ENCODE measurements at places on chromosomes 12 and 14. TPM values are rescaled to one million over a fixed set of nuclear protein-coding genes. Genes with fewer than 3 reads are reported as not detected.

AP1G2 gene
- 76.9 TPM for total RNA-seq

FERMT2 gene
- 72.1 TPM for total RNA-seq

- H3K27ac ChIP-seq = peak overlapping the region; percentile 95
- no peaks in the 10 kb centered on the region for H3K27me3 ChIP-seq
- peaks cover 23% of the 10 kb centered on the region for H3K4me1 ChIP-seq
- no peak for DNase-seq
Measured at GRCh38 chr14:22981090-22981875, 1.1 kb downstream of the AJUBA start.

GRCh38 chr12:61369241-61369910 lies 890.8 kb upstream of the USP15 start:
- H3K27ac ChIP-seq = no peak overlapping the region
- no peak overlapping the region for H3K4me3 ChIP-seq
- H3K4me1 ChIP-seq = no peaks in the 10 kb centered on the region
- DNase-seq = no peak
- no peaks in the 10 kb centered on the region for H3K27me3 ChIP-seq
- H3K36me3 ChIP-seq = no peaks in the 10 kb centered on the region

GRCh38 chr12:120941846-120942405 lies 36.4 kb upstream of the HNF1A start:
- no peak overlapping the region for H3K27ac ChIP-seq
- H3K4me3 ChIP-seq = no peak overlapping the region
- H3K27me3 ChIP-seq = no peaks in the 10 kb centered on the region
- DNase-seq = no peak
- no peaks in the 10 kb centered on the region for H3K36me3 ChIP-seq

GRCh38 chr14:37201724-37202123 lies 4.0 kb downstream of the MIPOL1 start:
- H3K4me1 ChIP-seq = peaks cover 40% of the 10 kb centered on the region
- no peaks in the 10 kb centered on the region for H3K36me3 ChIP-seq

KRT75 gene
- total RNA-seq = 0.44 TPM

TAPBPL gene
- 7.7 TPM for total RNA-seq
